ENCODE measurements at places on chromosomes 13 and 19.

DNA sequence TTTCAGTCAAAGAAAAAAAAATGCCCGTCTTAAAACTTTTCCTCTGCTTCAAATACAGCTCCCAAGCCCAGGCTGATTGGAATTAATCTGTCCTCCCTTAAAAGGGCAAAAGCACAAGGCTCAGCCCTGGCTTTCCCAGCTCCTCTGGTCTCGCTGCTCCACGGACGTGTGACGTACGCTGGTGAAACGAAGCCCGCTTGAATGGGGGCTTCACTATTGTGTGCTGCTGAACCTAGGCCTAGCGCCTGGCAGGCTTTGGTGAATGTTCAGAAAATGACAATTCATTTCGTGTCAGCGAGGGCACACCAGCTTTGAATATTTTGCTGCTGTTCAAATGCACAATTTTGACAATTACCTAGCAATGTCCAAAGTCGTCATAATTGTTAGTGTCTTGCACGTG, 615 bp upstream of the ZNF135 start:
- no peak for DNase-seq

DNA sequence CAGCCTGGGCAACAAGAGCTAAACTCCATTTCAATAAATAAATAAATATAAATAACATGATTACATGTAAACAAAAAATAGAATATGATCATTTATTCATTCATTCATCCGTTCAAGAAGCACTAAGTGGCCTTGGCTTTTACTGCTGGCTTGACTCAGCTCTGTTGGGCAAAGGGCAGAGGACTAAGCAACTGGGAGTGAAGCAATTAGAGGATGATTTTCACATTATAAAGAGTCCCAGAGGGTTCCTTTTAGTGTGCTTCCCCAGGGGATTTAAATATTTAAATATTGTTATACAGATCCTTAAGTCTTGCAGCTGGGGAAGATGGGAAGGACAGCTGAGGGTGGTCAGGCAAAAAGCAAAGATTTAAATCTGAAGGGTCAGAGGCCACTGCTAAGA, 34.9 kb upstream of the FLT1 start:
- DNase-seq = no peak

- no peak for DNase-seq
Measured at GRCh38 chr13:48483575-48483974, 49.3 kb downstream of the RCBTB2 start.

DNA sequence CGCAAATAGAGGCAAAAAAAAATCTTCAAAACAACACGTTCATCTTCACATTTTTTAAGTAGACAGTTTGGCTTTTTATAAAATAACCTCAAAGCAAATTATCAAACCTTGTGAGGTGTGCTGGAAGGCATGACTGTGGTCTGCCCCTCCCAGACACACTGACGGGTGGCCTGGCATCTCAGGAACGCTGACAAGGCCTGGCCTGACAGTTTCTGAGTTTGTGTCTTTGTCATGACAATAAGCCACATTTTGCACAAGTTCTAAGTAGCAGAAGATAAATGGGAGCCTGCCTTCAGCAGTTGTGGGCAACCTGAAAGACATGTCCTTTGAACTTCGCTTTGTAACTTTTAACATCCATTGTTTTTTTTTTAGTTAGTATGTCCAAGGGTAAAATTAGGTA, 38.5 kb downstream of the SOX21 start:
- DNase-seq = no peak

DNA sequence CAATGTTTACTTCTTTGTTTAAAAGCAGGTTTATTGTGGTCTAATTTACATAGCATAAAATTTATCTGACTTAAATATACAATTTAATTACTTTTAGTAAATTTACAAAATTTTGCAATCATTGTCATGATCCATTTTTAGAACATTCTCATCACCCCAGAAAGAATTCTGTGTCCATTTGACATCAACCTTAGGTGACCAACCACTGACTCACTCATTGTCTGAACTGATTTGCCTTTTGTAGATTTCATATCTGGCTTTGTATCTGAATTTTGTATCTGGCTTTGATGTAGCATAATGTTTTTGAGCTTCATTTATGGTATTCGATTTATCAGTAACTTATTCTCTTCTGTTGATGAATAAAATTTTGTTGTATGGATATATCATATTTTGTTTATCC, 40.4 kb downstream of the EDNRB start:
- no peak for DNase-seq

GRCh38 chr19:31214086-31214485, 135.2 kb downstream of the TSHZ3 start:
- no peak for DNase-seq

DNA sequence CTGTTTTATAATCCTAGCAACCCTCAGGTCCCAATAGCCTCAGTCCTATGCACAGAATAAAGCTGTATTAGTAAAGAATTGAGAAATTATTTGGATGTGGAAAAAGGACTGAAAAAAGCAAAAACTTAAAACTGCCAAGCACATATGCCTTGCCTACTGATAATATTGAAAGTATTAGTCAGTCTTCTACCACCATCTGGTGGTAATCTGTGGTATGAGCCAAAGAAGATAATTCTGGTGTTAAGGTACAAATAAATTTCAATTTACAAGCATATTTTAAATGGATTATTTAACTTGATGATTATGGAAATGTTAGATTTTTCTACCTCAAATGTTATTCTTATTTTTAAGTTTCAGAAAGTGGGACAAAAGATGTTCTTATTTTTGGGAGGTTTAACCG, 460.3 kb upstream of the KLHL1 start:
- DNase-seq = peak; percentile 32

DNA sequence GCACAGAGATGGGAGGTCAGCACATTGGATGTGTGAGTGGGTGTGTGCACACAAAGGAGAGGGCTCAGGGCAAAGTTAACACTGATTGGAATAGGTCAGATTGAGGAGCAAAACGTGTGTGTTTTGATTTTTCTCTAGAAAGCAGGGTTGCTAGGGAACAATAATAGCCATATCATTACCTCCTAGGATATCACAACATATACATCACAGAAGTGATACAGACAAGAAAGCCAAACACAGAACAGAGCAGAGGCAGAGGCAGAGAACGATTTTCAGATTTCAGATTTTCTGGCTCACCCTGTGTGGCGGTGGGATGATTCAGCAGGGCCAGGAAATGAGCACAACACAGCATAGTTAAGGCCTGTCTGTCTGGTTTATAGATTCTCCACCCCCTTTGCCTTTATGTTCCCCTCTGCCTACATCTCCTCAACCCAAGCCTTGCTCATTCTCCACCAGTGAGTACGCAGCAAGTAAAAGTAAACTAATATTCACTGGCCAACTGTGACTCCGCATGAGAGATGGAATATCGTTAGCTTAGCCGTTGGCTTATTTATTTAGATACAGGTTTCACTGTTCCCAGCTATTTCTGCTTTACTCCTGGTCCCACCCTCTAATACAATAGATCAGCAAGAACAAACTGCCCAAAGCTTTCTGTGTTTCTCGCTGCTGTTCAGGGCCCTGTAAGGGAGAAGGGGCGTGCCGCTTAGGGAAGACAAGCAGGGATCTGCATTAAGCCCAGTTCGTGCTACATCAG, 182.7 kb upstream of the TSC22D1 start:
- peak; percentile 43 for DNase-seq

- no peak for DNase-seq
Measured at GRCh38 chr19:38836983-38837626, 5.5 kb upstream of the ECH1 start.

GRCh38 chr19:32876236-32876918, 6.8 kb upstream of the SLC7A9 start:
- no peak for DNase-seq

- DNase-seq = no peak
Measured at GRCh38 chr13:40692946-40693345, 26.5 kb upstream of the FOXO1 start.

GRCh38 chr19:50537769-50538230, 24.1 kb upstream of the ASPDH start:
- DNase-seq = peak; percentile 20

- DNase-seq = no peak
Measured at GRCh38 chr19:15123900-15124299, 16.7 kb downstream of the SYDE1 start.

- no peak for DNase-seq
Measured at GRCh38 chr13:49858178-49858856, 65.8 kb upstream of the KPNA3 start.

- no peak for DNase-seq
Measured at GRCh38 chr13:96422002-96422401, 332.1 kb downstream of the HS6ST3 start.

DNA sequence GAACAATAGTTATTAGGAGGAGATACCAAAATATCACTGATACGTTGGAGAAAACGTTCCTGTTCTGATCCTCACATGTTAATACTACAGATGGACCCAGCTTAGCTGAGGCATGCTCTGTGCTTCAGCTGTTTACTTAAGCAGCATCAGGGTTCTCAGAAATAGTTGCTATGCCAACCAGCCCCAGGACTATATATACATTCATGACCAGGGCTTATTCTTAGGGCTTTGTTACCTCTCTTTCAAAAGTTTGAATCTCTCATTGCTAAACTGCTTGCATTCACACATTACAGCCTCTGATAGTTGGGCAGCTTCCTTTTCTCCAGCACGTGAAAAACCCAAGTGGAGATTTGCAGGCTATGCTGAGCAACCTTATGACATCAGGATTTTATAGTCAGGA, 800.4 kb downstream of the DIAPH3 start:
- DNase-seq = no peak

DNA sequence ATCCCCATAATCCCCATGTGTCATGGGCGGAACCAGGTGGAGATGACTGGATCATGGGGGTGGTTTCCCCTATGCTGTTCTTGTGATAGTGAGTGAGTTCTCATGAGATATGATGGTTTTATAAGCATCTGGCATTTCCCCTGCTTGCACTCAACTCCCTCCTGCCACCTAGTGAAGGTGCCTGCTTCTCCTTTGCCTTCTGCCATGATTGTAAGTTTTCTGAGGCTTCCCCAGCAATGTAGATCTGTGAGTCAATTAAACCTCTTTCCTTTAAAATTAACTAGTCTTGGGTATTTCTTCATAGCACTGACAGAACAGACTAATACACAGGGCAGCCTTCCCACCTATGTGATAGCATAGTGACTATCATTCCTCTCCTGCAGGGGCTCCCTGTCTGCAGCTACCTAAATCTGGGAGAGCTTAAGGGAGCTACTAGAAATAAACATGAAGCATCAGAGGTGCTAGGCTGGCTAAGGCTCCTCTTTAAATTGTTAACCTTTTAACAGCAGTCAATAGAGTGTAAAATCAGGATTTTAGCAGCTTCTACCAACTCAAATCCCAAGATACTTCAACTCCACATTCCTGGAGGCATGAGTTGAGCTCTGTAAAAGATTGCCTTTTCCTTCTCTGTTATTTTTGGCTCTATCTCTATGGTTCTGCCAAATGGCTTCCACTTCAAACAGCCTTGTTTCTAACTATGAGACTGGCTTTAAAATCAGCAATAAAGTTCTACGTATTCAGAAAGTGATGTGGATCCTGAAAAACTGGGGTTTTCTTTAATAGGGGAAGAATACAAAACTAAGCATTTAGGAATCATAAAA, 112.3 kb downstream of the VWA8 start:
- no peak for DNase-seq

DNA sequence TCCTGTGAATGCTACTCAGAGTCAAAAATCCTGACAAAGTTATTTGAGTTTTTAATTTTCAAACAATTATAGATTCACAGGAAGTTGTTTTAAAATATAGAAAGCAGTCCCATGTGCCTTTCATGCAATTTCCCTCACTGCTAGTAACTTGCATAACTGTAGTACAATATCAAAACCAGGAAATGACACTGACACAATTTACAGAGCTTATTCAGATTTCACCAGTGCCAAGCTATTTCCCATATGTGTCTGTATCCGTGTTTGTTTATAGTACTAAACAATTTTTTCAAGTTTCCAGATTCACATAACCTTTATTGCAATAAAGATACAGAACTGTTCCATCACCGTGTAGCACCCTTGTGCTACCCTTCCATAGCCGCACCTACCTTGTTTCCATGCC, 934.6 kb downstream of the PCDH17 start:
- DNase-seq = no peak

DNA sequence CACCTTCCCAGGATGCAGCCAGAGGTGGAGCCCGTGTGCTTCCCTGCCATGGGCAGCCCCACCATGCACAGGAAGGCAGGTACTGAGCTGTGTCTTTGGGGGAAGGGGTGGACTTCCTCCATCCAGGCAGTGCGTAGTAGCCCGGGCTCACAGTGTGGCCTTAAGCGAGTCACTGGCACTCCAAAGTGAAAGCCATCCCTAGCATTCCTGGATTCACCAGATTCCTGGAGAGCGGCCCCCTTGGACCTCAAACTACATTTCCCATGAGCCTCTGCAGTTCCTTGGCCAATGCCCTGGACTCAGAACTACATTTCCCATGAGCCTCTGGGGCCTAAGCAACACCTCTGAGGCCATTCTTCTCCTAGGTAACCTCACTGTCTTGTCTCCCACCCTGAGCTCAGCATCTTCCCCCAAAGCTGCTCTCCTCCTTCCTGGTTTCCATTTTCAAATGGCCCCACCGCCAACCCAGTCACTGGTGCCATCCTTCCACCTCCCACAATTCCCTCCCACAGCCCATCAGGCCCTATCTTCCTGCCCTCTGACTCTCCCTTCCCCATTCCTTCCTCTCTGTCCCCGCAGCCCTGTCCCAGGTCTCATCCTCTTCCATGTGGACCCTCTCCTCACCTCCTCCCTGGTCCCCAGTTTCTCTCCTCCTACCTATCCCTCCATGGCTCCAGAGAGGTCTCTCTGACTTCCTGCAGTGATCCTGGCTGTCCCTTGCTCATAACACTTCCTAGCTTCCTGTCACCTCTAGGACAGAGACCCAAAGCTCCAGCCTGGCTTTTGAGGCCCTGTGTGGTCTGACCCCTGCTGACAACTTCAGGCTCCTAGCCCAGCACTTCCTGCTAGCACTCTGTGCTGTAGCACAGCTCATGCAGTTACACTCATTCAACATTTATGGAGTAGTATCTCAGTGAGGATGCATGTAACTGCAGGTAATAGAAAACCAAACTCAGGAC, at the start of gene C19orf81:
C19orf81 (plus strand) TSS at position 13 of the 959 bp plus-strand sequence; CDS start at position 13, 0 bp downstream.
- DNase-seq = no peak

GRCh38 chr13:81738364-81738763, 1397.4 kb upstream of the SPRY2 start:
- no peak for DNase-seq

- no peak for DNase-seq
Measured at GRCh38 chr19:13884726-13885591, 8.0 kb downstream of the NANOS3 start.

DNA sequence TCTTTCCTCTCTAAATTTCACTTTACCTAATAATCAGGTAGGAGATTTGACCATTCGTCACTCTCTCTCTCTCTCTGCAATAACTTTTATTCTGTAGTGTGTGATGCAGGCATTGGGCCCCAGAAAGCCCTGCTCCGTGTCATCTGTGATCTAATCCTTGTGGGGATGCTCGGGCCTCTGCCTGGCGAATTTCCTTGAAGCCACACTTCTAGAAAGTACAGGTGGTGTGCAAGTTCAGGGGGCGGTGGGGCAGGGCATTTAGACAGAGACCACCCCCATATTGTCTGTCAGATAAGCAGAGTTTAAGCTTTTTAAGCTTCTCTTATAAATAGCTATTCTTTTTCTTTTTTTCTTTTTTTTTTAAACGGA, 53.4 kb upstream of the GPR12 start:
- no peak for DNase-seq

- no peak for DNase-seq
Measured at GRCh38 chr19:31591258-31591657, 242.0 kb upstream of the TSHZ3 start.

GRCh38 chr13:104327211-104327610, 1261.0 kb upstream of the SLC10A2 start:
- no peak for DNase-seq

GRCh38 chr19:49685845-49686332, 3.5 kb upstream of the ADM5 start:
- DNase-seq = no peak

- peak; percentile 55 for DNase-seq
Measured at GRCh38 chr13:39538816-39539790, 63.9 kb downstream of the LHFPL6 start.

- DNase-seq = no peak
Measured at GRCh38 chr19:39389631-39390414, 1.1 kb downstream of the PAF1 start.
